ENCODE measurements at places on chromosomes 3 and 15.

DNA sequence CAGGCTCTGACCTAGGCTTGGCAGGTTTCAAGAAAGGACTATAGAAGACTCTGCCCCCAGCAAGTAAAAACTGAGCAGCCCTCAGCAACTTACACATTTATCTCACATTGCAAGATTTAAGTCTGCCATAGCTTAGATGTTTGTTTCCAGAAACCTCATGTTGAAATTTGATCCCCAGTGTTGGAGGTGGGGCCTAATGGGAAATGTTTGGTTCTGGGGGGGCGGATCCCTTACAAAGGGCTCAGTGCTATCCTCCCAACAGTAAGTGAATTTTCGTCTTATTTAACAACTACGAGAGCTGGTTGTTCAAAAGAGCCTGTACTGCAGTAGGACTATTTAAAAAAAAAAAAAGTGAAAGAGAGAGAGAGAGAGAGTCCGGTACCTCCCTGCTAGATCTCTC, 125.2 kb upstream of the PROK2 start:
- no peak for DNase-seq

DNA sequence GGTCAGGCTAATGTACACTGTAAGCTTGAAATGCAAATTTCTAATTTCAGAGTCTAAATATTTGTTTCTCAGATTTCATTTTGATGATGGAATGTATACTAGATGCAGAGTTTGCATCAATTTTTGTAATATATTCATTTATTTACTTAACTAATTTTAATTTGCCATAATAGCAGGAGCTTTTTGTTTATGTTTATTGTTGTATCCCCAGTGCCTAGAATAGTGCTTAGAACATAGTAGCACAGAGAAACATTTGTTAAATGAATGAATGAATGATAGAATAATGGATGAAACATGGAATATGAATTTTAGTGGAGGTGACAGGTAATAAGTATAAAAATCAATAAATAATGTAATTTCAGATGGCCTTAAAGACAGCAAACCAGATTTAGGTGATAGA, 5.2 kb upstream of the GALK2 start:
- no peak for DNase-seq

DNA sequence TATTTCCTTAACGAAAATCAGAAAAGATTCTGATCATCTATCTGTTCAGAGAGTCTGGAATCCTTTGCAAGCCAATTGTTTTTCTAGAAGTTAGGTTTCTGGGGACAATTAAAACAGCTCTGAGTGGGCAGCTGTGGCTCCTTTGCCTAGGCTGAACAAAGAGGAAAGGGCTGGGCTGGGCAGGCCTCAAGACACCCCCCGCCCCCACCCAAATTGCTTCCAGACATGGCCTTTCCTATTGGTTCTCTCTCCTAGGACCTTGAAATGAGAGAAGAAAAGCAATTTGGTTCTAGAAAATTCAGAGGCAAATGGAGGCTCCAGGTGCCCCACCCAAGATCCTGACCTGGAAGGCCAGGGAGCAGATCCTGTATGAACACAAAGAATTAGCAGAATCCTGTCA, 2.3 kb upstream of the ADPGK start:
- no peak for DNase-seq

- no peak for DNase-seq
These were observed 36.8 kb downstream of the NBEAL2 start for GRCh38 chr3:47016086-47016933.

- no peak for DNase-seq
These were observed 149.7 kb upstream of the FRMD4B start for GRCh38 chr3:69535613-69536012.

GRCh38 chr15:36133742-36134141, 445.7 kb upstream of the CDIN1 start:
- DNase-seq, result peak; percentile 31

DNA sequence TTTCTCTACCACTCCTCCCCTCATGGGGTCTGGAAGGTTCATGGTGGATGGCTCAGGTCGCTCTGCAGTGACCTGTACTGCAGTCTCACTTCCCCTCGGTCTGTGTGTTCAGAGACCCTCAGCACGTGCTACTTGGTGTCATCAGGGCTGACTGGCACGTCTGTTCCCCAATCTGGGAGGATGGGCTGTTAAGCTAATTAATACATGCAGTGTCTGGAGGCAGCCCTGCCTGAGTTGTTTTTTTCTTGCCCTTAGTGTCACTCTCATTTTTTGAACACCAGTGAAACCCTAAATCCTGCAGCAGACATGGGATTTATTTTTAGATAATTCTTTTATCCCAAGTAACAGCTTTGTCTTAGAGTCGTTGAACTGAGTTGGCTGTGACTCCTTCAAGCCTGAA, 64.6 kb downstream of the ARNT2 start:
- DNase-seq, result no peak

DNA sequence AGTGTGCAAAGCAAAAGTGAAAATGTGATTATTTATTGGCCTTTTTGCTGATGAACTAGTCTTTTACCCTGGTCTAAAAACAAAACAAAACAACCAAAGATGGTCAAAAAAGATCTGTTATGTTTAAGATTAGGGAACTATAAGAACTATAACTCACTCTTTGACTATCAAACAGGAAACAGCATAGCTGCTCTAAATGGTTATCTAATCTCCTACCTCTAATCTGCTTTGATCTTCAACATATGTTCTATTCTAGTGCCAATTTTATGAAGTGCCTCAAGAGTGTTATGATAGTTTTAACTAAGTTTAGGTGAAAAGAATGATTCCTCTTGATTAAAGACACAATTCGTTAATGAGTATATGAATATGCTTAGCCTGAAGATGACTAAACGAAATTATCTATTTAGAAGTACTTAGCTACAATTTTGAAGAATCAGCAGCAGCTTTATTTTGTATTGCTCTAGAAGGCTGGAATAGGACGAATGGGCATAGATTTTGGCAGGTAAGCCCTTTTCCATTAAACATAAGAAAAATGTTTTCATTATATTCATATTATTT, 46.0 kb downstream of the SETD2 start:
- DNase-seq, result peak; percentile 23

- DNase-seq, result no peak
These were observed 127.4 kb downstream of the FOXP1 start for GRCh38 chr3:71456156-71456555.

DNA sequence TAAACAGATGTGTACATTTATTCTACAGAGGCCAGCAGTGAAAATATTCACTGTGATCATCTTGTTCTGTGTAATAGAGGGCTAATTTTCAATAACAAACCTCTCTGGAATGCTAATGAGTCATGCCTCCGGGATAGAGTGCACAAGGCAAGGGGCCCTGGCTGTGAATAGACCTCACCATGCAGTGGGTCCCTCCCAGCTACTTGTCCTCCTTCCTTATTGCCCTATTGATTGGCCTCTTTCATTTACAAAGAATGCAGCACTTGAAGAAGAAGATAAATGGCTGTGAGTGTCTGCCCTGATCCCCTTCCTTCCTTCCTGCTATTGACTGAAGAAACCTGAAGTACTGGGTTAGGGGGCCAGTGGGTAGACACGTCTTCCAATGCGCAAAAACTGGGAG, 436.3 kb downstream of the WDR72 start:
- no peak for DNase-seq

GRCh38 chr3:4935347-4935746, 43.9 kb upstream of the BHLHE40 start:
- no peak for DNase-seq

- DNase-seq, result no peak
These were observed 20.5 kb upstream of the DCBLD2 start for GRCh38 chr3:98921957-98922356.

GRCh38 chr3:64801856-64802255, 114.1 kb upstream of the ADAMTS9 start:
- no peak for DNase-seq

DNA sequence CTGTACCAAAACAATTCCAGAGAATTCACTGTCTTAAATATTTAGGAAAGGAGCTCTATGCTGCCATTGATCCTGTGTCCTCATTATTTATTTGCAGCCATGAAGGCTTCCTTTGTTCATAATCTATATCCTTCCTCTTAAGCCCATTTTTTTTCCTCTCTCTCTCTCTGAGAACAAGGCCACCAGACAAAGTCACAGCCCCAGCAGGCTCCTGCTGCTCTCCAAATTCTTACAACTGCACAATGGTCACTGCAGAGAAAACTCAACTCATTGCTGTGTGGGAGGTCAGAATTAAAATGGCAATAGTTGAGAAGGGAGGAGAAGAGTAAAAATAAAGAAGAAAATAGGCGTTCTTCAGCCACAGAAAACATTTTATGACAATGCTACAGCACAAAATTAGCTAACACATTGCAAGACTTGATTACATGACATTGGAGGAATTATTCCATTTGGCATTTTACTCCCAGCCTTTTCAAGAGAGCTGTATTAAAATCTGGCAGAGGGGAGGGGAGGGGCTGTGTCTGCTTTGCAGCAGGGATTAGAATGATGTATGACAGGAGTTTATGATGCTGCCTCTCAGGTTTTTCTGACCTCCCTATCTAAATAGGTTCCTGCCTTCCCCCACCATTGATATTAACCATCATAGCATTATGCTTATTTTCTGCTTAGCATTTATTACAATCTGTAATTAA, 399.7 kb upstream of the THBS1 start:
- no peak for DNase-seq

GRCh38 chr3:44782891-44783290, 21.3 kb downstream of the KIF15 start:
- no peak for DNase-seq

GRCh38 chr3:56055546-56055945, 412.7 kb downstream of the ERC2 start:
- no peak for DNase-seq

DNA sequence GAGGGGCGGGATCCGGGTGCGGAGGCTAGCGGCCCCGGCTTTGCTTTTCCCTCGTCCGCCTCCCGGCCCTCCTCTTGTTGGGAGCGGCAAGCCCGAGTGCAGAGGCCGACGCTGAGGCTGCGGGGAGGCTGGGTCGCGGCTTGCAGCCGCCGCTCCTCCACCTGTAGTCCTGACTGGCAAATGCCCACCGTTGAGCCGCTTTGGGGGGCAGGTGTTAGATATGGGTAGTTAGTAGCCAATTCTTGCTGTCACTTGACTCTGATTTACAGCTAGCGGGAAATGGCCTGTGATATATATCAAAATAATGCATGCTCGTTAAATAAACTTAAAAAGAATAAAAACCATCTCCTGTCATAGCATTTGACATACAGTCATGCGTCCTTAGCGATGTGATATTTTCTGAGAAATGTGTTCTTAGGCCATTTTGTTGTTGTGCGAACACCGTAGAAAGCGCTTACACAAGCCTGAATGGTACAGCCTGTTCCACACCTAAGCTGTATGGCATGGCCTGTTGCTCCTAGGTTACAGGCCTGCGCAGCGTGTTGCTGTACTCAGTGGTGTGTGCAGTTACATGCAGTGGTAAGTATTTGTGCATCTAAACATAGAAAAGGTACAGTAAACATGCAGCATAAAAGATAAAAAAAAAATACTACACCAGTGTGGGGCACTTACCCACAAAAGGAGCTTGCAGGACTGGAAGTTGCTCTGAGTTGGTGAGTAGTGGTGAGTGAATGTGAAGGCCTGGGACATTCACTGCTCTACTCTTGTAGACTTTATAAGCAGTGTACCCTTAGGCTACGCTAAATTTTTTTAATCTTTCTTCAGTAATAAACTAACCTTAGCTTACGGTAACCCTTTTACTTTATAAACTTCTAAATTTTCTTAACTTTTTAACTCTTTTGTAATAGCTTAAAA, 873 bp downstream of the CAPN7 start:
- no peak for DNase-seq

GRCh38 chr15:63891079-63891767, 57.5 kb upstream of the HERC1 start:
- DNase-seq, result peak; percentile 38

DNA sequence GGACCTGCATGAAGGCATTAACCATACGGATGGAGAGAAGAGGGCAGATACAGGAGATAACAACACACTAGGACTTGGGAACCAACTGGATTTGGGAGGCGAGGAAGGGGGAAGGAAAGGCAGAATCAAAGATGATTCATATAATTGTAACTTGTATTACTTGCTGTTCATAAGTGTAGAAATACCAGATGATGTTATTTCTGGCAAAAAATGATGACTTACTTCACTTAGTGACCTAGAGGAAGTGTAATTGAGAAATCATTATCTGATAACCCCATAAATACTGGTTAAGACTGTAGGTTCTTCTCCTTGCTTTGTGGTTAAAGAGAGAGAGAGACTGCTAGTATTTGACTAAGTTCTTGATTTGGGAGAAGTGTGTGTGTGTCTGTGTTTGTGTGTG, 50.5 kb upstream of the GK5 start:
- DNase-seq, result no peak

- DNase-seq, result no peak
These were observed 126.5 kb downstream of the UBE2E2 start for GRCh38 chr3:23329471-23330105.

- DNase-seq, result peak; percentile 50
These were observed 121.8 kb upstream of the CADM2 start for GRCh38 chr3:84836961-84837360.

DNA sequence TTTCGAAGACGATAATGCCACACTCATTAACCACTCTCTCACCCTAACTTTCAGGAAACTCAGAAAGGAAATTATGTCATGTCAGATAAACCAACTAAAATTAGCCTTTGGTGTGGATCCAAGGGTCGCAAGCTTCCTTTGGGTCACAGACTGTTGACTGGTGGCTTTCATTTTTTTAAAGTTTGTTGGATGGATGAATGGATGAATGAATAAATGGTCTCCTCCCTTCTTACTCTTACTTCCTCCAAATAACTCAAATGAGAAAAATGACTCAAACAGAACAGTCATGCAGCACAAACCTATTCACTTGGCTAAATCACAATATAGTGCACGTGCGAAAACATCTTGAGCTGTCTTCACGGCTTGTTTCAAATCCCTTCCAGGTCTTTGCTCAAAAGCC, 82.9 kb upstream of the HACD2 start:
- DNase-seq, result no peak

DNA sequence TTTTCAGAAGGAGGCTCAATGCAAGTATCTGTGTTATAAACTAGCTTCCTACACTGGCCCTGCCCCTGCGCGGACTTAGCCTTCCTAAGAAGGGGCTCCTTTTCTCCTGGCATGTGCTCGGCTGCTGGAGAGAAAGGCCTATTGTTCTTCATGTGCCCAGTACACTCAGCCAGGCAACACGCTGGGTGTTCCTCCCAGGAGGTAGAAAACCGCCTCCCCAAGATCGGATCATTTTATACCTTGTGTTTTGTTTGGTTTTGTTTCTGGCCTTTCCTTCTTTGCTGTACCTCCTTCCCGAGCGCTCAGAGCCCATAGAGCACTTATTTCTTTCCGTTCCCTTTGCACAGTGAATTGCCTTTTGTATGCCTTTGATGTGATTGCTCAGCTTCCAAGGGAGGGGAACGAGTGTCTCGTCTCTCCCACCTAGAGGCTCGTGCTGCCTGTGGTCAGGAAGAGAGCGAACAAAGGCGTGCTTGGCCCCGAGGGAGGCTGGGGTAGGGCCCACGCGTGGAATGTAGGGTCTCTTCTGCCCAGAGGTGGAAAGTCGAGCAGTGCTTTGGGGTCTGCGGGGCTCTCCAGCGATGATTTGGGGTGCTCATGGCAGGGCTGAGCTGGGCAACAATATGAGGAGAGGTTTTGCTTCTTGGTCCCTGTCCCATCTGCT, 30.0 kb downstream of the CCNL1 start:
- DNase-seq, result no peak

- DNase-seq, result no peak
These were observed 182.8 kb upstream of the NR2E3 start for GRCh38 chr15:71627604-71628003.

GRCh38 chr3:144868506-144868905, 896.9 kb downstream of the DIPK2A start:
- DNase-seq, result no peak

GRCh38 chr3:123431007-123431657, 17.8 kb downstream of the ADCY5 start:
- no peak for DNase-seq

All from NCI-H524 treated with DMSO at 0.1 percent for 48 hours (cell line).